ENCODE measurements at places on chromosomes 3 and 15.

DNA sequence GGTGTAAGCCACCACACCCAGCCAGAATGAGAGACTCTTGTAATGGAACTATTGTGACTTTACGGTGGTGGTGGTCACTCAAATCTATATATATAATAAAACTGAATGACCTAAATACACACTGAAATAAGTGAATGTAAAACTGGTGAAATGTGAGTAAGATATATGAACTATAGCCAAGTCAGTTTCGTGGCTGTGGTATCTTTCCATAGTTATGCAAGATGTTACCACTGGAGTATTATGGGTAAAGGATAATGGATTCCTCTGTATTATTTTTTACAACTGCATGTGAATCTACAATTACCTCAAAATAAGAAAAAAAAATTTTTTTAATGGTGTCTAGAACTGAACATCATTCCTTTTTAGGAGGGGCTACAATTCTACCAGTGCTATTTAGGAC lies 21.9 kb downstream of the PIK3CB start:
- no peak for DNase-seq

- DNase-seq = no peak
Measured at GRCh38 chr3:22979581-22979980, 223.5 kb upstream of the UBE2E2 start.

DNA sequence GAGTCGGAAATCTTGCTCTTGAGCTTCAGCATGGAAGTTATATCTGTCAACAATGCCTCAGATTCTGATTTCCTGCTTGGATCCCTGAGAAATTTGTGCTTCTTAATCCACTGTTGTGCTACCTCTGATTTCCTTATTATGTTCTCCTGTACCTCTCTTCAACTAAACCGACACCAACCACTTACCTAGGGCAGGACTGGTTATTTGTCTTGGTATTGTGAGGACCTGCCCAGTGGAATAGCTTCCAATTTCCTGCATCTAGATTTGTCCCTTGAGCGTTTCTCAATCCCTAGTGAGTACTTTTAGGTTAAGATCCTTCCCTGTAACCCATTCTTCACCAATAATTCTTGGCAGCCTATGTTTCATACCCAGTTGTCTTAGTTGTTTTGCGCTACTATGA lies 720.5 kb upstream of the ZNF385D start:
- no peak for DNase-seq

GRCh38 chr15:96300836-96301235 lies 29.7 kb upstream of the NR2F2 start:
- DNase-seq = no peak

- no peak for DNase-seq
Measured at GRCh38 chr3:11903047-11903446, 56.4 kb upstream of the TAMM41 start.

GRCh38 chr3:33372218-33373081 lies 67.8 kb downstream of the UBP1 start:
- no peak for DNase-seq

DNA sequence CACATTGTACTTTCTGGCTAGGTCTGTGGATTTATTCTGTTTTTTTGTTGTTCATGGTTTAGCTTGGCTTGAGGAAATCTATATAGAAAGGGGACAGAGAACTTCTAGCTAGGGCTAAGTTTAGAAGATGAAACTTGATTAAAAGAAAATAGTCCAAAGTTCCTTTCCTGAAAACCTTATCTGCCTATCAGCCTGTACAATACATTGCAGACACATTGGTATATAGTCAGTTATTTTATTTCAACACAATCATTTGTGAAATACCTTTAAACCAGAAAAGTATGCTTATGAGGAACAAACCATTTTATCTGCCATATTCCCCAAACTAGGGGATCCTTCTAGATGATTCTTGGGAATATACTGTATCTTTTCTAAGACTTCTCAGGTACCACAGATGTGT lies 147.3 kb upstream of the CGNL1 start:
- no peak for DNase-seq

Data from left forelimb (tissue), 1 donor.